ENCODE measurements at places on chromosomes 2 and 18.

DNA sequence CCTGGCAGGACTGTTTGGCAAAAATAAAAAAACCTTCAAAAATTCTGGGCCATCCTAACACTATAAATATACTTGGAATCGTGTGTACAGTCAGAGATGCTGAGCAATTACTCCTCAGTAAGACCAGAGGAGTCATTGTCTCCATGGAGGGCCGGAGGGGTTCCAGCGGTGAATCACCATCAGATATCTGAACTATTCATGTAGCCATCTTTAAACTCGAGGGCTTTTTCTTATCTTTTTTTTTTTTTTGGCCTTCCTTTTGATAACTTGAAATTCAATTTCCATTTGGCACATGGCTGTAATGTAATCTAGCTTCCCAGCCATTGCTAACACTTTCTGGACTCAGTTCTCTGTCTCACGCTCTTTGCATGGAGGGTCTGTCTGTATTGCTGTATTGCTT lies 7.4 kb upstream of the FHL2 start:
- DNase-seq = no peak

GRCh38 chr2:238685327-238685709 lies 162.6 kb upstream of the TWIST2 start:
- no peak for DNase-seq

DNA sequence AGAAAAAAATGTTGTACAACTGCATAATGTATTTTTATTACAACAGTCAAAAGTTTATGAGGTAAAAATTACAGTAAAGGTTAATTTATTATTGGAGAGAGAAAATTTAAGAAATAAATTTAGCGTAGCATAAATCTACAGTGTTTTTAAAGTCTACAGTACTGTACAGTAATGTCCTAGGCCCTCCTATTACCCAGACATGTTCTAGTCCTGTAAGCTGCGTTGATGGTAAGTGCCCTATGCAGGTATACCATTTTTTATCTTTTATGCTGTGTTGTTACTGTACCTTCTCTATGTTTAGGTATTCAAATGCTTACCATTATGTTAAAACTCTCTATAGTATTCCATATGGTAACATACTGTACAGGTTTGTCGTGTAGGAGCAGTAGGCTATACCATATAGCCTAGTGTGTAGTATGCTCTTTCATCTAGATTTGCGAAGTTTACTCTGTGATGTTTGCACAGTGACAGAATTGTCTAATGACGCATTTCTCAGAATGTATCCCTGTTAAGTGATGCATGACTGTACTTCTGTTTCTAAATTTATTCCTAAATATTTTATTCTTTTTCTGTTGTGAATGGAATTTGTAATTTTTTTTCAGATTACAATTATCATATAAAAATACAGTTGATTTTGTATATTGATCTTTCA lies 24.5 kb downstream of the ABI2 start:
- DNase-seq = no peak

DNA sequence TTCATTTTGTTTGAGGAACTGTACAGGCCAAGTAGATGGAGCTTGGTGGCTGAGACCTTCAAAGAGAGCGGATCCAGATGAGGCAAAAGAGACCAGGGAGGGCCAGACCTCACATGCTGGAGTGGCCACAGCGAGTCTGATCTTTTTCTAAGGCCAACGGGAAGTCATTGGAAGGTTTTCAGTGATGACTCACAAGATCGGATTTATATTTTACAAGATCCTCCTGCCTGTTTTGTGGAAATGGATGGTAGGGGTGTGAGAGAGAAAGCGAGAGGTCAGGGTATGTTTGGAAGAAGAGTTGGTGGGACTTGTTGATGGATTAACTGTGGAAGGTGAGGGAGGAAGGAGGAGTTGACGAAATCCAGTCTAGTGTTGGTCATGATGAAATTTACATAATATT lies 44.6 kb upstream of the TUBA3D start:
- DNase-seq = no peak

DNA sequence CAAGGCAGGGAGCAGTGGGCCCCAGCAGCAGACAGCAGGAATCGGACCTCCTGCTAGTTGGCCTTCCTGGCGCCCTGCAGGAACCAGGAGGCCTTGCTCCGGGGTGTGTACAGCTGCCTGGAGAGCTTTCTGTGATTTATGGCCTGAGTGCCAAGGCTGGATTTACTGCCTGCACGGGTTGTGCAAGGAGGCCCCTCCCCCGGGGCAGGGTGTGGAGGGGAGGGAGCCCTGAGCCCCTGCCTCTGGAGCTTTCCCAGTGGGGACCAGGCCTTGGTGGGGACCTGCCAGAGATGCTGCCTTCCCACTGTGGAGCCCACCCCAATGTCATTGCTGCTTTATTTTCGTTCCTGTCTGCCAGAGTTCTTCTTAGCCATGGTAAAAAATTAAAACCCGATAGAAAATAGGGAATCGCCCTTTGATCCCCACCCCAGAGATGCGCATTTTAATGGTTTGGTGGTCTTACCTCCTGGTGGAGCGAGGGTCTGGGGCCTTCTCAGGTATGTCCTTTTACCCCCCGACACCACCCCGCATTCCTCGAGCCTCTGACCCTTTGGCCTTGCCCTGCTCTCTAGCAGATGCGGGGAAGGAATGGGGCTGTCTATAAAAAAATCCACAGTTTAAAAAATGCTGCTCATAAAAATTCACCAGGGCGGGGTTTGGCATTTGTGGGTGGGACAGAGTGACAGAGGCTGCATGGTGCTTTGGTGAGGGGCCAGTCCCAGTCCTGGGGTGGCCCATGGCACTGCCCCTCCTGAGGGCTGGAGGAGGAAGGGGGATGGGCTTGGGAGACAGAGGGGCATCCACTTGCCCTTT lies 6.9 kb upstream of the RALB start:
- no peak for DNase-seq

- DNase-seq = no peak
These were observed 32.1 kb upstream of the NCKAP5 start for GRCh38 chr2:133600266-133600928.

GRCh38 chr18:27144672-27145071 lies 40.4 kb downstream of the CHST9 start:
- DNase-seq = no peak

- no peak for DNase-seq
These were observed 37.5 kb upstream of the PTH2R start for GRCh38 chr2:208369091-208369490.

DNA sequence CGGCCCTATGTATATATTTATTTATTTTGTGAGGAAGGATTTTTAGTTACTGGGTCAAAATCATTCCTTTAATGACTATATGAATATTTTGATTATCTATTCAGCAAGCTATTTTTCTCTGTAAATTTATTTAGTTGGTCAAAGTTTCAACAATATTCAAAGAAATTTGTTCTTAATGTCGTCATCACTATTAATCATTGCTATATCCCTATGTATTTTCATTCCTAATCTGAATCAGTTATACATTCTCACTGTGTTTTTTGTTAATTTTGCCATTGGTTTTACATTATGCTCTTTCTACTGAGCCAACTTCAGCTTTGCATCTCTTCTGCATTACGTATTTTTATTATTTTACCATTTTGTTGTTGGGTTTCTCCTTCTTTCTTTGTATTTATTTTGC lies 105.7 kb downstream of the CCDC178 start:
- no peak for DNase-seq

DNA sequence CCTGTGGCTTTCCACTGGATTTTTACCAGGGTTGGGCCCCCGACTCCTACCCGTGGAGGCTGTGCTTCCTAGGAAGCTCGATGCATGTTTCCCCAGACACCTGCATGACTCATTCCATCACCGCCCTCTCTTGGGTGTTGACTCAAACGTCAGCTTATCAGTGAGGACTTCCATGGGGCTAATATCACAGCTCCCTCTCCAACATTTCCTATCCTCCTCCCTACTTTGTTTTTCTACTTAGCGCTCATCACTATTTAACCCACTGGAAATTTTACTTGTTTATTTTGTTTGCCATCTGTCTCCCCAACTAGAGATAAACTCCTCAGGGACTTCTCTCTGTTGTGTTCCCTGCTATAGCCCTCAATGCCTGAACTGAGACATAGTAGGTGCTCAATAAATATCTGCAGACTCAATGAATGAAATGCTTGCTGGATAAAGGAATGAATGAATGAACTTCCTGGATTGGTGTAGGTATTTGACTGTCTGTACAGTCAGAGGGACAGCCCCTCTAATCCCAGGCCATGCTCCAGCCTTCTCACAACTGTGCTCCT lies 89.7 kb upstream of the MSH2 start:
- no peak for DNase-seq

DNA sequence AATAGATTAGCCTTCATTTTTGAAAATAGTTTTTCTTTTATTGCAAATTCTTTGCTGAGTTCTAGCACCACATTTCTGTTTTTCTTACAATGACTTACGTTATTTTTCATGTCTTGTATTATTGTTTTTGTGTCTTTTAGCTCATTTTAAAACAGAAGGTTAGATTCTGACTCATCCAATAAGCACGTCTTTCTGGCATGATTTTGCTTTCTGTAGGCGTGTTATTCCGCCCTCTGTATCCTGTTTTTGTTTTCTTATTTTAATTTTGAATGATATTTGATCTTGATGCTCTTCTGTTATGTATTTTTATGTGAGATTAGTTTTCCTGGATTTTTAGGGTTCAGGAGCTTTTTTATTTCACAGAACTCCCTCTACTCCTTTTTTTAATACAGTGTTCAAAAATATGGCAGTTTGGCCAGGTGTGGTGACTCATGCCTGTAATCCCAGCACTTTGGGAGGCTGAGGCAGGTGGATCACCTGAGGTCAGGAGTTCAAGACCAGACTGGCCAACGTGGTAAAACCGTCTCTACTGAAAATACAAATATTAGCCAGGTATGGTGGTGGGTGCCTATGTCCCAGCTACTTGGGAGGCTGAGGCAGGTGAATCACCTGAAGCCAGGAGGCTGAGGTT lies 145.0 kb downstream of the CLIP4 start:
- DNase-seq = no peak

DNA sequence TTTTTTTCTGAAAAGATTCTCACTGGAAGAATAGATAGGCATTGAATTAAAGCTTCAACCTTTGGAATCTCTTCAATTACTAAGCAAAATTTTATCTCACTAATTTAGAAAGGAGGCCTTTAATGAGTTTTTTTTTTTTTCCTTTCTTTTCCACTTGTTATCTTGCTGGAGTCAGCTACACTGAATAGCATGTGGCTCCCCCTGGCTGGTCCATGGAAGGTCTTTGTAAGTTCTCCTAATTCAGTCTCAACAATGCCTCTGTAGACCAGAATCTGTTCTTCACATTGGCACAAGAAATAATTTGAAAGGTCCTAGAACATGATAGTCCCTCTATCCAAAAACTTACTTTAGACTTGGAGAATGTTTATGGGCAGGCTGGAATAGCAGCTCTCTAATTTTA lies 24.2 kb upstream of the SCN1A start:
- DNase-seq = no peak

GRCh38 chr2:140975237-140975636 lies 1155.6 kb downstream of the LRP1B start:
- DNase-seq = no peak

DNA sequence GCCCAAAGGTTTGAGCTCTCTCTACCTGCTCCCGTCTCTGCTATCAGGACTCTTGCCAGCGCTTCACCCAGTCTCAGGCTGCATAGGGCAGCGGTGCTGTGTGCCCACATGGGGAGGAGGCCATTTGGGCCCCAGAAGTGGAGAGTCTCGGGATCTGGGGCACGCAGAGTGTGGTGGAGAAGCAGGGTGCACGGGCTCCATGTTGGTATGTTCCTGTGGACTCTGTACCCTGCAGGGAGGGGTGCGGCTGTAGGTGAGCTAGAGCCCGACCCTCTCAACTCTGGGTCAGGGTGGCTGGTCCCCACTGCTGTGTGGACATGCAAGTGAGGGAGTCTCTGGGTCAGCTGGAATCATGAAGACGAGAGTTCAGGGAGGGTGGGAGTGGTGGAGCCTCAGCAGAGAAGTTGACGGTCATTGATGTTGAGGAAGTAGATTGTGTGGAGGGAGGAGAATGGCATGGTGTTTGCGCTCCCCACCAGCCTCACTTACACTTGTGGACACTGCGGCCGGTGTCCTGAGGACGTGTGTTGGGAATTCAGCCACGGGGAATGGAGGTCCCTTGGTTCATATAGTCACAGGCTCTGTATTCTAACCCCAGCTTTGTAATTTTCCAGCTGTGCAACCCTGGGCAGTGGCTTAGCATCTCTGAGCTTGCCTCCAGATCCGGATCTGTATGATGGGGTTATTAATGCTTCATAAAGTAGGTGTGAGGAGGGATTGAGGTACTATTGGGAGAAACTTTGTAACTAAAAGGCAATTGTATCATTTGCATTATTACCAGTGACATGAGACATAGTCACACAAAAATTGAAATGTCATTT lies 840 bp upstream of the PSD4 start:
- no peak for DNase-seq

DNA sequence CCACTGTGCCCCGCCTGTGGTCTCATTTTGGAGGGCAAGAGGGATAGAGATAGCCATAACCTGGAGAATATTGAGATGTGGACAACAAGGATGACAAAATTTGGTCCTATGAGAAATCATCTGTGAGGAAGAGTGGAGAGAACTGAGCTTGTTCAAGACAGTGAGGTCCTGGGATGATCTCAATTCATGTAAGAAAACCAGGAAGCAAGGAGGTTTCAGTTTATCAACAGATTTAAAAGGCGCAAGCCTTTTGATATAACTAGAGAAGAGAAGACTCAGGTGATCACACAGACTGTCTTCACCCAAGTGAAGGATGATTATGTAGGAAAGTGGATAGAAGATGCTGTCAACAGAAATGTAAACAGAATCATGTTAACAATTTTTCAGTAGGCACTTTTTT lies 39.1 kb downstream of the PCBP1 start:
- no peak for DNase-seq

DNA sequence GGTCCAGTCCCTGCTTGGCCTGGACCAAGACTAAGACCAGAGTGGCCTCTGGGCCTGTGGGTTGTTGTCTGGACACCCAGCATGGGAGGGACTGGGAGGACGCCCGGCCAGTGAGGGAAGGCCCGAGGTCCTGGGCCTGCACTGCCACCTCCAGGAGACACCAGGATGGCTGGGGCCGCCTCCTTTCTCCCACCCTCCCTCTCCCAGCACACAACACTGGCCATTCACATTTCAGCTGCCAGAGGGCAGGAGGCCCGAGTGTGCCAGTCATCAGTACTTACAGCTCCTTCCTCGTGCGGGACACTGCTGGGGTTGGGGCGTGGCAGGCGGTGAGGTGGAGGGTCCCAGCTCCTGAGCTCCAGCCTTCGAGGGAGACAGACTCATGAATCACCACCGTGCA lies 133.5 kb downstream of the ASB1 start:
- DNase-seq = no peak

- DNase-seq = no peak
These were observed 150.6 kb downstream of the PRPF40A start for GRCh38 chr2:152566728-152567069.

- no peak for DNase-seq
These were observed 245.9 kb upstream of the PXDN start for GRCh38 chr2:1990151-1990589.

- no peak for DNase-seq
These were observed 13.0 kb upstream of the SLC9A2 start for GRCh38 chr2:102606353-102606752.

- no peak for DNase-seq
These were observed 12.7 kb upstream of the CDK15 start for GRCh38 chr2:201793631-201794030.

DNA sequence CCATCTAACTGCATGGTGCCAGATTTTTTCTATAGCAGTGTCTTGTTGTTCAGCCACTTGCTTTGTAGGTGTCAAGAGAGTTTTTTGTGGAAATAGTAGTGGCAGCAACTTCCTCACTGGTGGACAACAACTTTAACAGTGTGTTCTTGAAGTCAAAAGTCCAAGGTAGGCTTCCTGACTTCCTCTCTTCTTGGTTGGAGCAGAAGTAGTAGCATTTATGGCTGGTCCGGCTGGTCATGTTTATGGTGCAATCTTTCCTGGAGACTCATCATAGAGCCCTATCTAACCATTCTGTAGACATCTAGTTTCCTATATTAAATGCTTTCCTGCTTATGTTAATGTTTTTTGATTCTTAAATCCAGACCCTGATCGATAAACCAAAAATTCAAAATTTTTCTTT lies 11.7 kb downstream of the GPR75 start:
- DNase-seq = no peak

Measured in stimulated activated CD8-positive, alpha-beta memory T cell treated with anti-CD3 and anti-CD28 coated beads, Interleukin-4, amount 100 ng/mL, for 4 hours (primary cell).